ENCODE measurements at places on chromosomes 6 and 20.
A peak's percentile ranks its signal among the peaks of the same experiment; 100 is the strongest.

GRCh38 chr6:129646642-129647041, 63.3 kb downstream of the ARHGAP18 start:
- no peak for DNase-seq

- DNase-seq: peak; percentile 49
Measured at GRCh38 chr20:34365765-34366213, 2.7 kb downstream of the ITCH start.

- no peak for DNase-seq
Measured at GRCh38 chr6:141744971-141745370, 387.8 kb upstream of the GJE1 start.

DNA sequence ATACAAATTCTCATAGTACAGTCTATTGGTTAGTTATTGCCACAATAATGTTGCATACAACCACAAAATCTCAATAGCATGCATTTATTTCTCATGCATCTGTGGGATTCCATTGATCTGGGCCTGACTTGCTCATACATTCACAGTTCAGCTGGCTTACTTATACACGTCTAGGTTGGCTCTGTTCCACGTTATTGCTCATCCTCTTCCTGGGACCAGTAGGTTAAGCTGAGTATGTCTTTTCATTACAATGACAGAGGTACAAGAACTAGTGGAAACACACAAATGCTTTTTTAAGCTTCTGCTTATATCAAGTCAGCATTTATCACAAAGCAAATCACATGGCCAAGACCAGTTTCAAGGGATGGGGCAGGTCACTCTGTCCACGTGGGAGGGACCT, 485.3 kb upstream of the BTBD3 start:
- DNase-seq: no peak

GRCh38 chr6:71197780-71198179, 90.8 kb upstream of the OGFRL1 start:
- DNase-seq: no peak

DNA sequence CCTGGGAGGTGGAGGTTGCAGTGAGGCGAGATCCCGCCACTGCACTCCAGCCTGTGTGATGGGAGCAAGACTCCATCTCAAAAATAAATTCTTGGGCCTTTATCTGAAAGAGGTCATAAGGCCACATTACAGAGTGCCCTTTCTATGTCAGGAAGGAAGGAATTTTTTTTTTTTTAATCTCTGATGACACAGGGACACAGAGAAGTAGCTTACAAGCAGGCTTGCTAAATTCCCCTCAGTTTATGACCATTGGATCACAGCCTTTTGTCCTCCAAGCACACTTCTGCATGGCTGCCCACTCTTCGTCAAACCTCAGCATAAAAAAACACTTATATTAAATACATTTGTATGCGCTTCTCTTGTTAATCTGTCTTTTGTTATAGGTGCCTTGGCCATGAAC, 7.5 kb upstream of the IFNGR1 start:
- no peak for DNase-seq

DNA sequence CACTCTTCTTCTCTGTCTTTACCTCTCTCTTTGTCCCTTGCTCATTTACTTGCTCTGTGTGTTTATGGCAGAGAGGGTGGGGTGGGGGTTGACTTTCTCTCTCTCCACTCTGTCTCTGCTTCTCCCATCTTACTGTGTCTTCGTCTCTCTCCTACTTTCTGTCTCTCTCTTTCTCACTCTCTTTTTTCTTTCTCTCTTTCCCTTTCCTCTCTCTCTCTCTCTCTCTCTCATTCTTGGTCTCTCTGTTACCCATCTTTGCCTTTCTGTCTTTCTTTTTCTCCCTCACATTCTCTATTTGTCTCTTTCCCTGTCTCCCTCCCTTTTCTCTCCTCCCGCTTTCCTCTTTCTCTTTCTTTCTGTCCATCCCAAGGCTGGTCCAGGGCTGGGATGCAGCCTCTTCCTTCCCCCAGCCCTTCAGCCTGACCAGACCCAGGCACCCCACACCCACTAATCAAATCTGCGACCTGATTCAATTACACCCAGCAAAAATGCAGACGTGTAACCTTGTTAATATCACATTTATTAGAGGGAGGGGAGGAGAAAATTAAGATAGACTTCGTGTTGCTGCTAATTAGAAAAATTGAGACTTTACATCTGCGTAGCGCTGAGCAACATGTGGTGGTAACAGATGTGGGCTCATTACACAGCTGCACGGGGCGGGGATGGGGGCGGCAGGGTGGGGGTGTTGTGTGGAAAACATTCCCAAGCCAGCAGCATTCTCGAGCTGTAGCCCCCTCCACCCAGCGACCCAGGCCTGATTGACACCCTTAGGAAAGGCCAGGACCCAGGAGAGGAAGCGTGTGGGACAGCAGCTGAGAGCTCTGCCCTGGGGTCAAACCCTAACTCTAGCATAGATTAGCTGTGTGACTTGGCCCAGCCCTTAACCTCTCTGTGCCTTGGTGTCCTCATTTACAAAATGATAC, 124.9 kb upstream of the MAFB start:
- no peak for DNase-seq

DNA sequence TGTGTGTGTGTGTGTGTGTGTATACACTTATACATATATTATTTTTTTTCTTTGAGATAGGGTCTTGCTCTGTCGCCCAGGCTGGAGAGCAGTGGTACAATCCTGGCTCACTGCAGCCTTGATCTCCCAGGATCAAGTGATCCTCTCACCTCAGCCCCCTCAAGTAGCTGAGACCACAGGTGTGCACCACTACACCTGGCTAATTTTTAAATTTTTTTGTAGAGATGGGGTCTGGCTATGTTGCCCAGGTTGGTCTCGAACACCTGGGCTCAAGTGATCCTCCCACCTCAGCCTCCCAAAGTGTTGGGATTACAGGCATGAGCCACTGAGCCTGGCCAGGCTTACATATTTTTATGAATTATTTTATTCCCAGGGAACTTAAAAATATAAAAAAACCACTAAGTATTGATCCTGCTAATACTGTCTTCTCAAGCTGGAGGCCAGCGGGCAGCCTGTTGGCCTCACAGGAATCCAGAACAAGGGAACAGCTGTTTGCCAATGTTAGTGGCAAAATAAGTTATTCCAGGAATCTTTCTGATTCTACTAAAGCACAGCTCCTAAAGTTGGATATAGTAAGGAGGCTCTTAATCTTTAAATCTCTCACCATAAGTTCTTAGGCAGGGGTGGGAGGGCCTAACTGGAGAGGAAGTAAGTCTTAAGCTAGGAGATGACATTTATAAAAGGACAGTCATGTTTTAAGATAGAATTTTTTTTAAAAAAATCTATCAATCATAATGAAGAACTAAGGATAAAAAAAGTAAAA, 135.5 kb upstream of the NUP153 start:
- DNase-seq: no peak

GRCh38 chr6:47571488-47571887, 93.9 kb downstream of the CD2AP start:
- DNase-seq: no peak

DNA sequence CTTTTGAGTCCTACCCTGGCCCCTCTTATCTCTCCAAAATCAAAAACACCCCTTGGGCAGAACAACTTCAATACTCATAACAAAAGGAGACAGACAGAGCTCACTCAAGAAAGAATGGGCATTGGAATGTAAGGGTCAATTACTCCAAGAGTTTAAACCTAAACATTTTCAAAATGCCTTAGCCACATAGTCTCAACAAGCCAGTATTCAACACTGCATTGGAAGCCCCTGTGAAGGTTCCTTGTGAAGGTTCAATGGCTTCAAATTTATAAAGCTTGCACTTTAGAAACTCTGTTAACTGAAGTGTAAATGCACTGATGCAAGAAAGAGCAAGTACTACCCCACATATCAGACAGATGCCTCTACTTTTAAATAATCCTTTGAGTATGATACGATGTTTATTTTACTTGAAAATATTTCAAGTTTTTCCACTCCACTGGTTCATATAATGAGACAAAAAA, 139.1 kb upstream of the LAMP5 start:
- no peak for DNase-seq

GRCh38 chr6:111230351-111231089, 143.2 kb downstream of the SLC16A10 start:
- DNase-seq: no peak

GRCh38 chr6:35141007-35141655, at the start of gene TCP11:
Gene TCP11 (minus strand): TSS chr6:35141339. CDS start chr6:35140870, 469 bp downstream.
- DNase-seq: no peak

DNA sequence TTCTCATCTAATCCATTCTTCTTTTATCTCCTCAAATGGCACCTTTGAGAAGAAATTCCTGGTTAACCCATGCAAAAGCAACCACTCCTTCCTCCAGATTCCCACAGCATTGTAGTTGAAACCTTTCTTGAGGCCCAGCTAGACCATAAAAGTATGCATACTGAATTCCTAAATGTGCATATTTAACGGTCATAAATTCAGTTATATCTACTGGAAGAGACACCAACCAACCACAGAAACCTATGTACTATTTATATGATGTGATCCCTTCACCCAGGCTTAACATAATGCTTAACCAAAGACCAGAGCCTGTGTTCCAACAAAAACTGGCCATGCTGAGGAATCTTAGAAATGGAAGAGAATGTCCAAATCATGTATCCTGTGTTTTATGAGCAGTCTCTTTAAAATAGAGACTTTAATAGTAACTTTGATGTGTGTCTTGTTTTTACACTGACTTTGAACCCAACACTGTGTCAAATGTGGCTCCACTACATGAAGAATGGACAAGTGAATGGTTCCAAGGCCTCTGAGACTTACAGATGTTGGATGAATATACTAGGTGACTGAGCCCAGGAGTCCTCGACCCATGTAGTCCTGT, 11.4 kb upstream of the TAF8 start:
- DNase-seq: no peak

- no peak for DNase-seq
Measured at GRCh38 chr6:45212976-45213375, 115.2 kb upstream of the RUNX2 start.

DNA sequence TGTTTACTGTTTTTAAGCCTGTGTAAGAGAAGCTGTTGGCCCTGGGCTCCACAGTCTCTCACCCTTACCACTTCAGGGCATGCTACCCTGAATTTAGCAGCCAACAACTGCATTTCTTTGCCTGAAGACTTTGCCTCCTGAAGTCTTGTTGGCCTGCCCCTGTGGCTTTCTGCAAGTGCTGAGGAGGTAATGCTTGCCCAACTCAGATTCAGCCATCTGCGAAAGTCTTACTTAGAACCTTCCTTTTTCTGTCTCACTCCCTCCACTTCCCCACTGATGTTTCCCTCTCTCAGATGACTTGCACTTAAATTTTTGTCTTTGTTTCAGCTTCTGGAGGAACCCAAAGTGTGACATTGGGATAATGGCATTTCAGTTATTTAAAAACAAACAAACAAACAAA, 11.8 kb upstream of the IBTK start:
- DNase-seq: peak; percentile 38

GRCh38 chr20:36092398-36093024, 62.0 kb upstream of the EPB41L1 start:
- no peak for DNase-seq

DNA sequence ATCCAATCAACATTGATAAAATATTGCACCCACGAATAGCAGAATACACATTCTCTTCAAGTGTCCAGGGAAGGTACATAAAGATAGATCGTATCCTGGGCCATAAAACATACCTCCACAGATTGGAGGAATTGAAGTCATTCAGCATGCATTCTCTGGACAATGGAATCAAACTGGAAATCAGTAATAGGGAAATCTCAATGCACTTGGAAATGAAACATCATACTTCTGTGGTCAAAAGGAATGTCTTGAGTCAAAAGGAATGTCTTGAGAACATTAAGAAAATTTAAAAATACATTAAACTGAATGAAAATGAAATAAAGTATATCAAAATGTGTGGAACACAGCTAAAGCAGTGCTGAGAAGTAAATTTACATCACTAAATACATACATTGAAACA, 138.8 kb downstream of the TFAP2A start:
- no peak for DNase-seq

- no peak for DNase-seq
Measured at GRCh38 chr6:41901882-41902519, 6.8 kb upstream of the USP49 start.

GRCh38 chr6:111781041-111781708, 92.1 kb downstream of the FYN start:
- DNase-seq: no peak

DNA sequence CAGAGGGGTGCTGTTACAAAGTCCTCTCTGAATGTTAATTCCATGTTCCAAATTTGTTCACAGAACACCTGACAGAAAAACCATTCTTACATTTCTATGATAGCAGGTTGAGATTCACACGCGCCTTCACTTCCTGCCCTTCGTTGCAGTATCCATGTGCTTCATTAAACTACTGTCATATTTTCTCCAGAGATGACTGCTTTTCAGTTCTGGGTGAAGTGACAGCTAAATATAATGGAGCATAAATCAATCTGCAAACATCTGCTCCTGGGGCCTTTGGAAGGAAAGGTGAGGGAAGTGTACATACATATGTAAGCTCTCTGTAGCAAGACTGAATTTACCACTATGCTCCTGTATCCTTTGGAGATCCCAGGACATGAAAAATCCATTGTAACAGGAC, 750.2 kb downstream of the HDGFL1 start:
- no peak for DNase-seq

DNA sequence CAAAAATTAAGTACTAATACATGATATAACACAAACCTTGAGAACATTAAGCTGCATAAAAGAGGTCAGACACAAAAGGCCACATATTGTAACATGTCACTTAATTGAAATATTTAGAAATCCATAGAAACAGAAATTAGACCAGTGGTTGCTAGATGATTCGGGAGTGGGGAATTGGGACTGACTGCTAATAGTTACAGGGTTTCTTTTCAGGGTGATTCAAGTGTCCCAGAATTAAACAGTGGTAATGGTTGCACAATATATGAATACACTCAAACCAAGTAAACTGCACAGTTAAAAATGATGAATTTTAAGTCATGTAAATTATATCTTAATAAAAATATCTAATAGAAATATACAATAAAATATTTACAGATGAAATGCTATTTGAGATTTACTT, 174.5 kb downstream of the WDR27 start:
- no peak for DNase-seq

DNA sequence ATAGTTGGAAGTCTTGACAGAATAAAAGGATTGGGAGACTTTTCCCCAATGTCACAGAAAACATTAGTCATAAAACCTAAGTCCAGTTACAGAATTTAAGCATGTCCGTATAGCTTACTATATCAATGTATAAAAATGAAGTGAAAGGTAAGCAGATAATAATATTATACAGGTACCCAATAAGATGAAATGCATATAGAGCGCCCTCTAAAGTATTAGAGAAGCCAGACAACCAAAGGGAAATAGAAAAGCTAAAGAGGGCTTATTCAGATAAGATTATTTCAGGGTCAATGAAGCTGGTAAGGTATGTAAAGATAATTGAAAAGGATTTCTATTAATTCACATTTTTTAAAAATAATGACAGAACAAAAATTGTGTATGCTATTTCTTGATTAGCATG, 947.7 kb upstream of the MAP3K7 start:
- DNase-seq: no peak

- DNase-seq: no peak
Measured at GRCh38 chr6:130018744-130019325, 454 bp downstream of the L3MBTL3 start.

All from SIG-M5 (cell line).